Fibroblast of skin of abdomen (primary cell): ENCODE measurements at places on chromosomes 4 and X.

DNA sequence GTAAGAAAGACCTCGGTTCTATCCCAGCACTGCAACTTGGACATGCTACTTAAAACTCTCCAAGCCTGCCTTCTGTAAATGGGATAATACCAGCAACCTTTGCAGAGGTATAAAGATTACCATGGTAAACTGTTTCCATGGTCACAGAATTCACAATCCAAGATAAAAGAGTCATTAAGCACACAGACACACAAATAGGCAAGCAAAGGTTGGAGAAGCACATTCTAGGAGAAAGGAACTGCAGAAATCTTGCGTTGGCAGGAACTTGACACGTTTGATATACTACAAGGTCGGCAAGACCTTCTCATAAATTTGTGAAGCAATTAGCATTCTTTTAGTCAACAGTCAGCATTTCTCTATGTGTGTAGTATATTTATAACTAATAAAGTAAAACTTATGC lies 12.3 kb upstream of the CHRNA9 start:
- DNase-seq = peak; percentile 64

DNA sequence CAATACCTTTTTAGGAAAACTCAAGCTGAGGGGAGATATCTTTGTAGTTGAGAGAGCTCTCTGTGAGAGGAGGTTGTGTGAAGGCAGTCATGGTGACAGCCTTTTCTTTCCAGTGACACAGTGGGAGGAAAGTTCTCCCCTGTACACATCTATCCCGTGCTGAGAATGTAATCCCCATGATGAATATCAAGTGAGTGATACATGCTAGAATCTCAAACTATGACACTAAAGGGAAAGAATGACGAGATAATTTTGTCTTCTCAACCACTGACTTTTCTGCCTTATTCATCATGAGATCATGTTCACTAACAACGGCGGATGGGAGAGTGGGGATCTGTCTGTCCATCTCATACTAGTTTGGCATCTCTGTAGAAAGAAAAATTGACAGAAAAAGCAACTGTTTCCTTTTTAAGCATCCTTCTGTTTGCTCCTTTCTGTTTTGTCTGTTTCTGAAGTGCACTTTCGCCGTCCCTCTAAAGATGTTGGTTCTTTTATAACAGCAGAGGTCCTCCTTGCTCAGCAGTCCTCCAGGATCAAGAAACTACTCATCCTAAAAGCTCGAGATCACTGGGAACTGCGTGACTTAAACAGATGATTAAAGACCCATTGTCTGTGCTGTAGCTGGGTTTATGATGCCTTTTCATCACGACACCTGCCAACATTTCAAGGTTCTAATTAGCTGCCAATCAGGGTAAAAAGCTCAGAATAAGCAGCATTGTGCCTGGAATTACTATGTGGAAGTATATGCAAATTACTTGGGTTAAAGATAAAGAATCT lies 137.6 kb downstream of the DCK start:
- DNase-seq = peak; percentile 75

DNA sequence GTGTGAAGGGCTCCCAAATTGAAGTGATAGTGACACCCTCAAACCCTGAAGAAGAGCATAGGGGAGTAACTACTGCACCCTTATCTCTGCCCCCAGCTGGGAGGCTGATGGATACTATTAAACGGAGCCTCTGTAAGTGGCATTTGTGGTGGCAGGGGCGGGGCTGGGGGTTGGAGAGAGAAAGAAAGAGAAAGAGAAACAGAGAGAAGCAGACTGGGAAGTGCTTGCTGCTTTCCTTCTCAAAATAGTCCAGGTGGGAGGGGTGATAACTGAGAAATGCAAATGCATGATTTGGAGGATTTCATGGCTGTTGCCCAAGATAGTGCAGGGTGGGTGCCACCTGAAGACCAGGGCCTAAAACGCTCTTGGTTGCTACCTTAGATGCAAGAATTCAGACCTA lies 253.5 kb upstream of the GATB start:
- DNase-seq = no peak

GRCh38 chrX:38804682-38805431 lies 3.6 kb downstream of the MID1IP1 start:
- DNase-seq = peak; percentile 18

DNA sequence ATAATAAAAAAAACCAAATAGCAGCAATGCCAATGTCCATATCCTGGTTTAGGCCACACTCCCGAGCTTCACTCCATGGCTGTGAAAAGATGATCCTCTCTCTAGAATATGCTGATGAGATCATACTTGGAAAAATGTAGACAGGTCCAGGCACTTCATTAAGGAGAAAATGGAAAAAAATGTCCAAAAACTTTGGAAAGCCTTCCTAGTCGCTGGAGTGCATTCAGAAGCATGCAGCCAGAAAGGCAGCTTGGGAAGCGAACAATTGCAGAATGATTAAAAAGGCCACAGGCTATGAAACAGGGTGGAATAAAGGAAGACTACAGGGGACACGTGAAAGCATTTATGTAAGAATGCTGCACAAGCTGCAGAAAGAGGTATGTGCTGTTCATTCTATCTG lies 165.6 kb upstream of the HCCS start:
- DNase-seq = peak; percentile 49

DNA sequence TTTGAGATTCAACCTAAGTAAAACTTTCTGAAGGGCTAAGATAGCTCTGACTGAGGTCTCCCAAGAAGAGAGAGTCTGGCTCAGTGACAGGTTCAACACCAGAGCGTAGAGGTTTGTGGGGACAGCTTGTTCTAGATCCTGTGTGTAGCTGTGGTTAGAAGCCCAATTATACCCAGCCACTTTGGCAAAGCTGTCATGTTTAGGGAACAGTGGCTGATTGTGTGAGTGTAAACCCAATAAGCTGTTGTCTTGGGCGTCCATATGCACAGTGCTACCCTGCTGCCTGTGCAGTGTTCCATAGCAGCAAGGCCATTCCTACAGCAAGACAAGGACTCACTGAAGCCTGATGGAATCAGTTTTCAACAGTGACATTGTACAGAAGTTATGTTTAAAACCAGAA lies 11.2 kb upstream of the SCRG1 start:
- DNase-seq = no peak

GRCh38 chr4:97911236-97911906 lies 231.9 kb downstream of the STPG2 start:
- DNase-seq = no peak

DNA sequence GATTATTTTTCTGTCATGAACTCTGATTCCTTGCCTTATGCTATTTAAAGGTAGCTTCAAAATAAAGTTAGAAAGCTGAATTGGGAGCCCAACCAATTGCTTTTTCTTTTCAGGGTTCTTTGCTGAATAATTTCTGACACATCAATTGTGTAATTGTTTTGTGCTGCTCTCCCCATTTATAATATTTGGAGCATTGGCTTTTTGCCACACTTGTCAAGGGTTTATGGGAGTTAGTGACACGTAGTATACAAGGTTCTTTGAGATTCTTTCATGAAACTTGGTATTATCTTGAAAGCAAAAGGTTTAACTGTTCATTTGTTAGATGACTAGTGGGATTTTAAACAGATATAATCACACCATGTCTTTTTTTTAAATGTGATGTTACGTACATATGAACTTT lies 80.9 kb downstream of the POLA1 start:
- DNase-seq = no peak

DNA sequence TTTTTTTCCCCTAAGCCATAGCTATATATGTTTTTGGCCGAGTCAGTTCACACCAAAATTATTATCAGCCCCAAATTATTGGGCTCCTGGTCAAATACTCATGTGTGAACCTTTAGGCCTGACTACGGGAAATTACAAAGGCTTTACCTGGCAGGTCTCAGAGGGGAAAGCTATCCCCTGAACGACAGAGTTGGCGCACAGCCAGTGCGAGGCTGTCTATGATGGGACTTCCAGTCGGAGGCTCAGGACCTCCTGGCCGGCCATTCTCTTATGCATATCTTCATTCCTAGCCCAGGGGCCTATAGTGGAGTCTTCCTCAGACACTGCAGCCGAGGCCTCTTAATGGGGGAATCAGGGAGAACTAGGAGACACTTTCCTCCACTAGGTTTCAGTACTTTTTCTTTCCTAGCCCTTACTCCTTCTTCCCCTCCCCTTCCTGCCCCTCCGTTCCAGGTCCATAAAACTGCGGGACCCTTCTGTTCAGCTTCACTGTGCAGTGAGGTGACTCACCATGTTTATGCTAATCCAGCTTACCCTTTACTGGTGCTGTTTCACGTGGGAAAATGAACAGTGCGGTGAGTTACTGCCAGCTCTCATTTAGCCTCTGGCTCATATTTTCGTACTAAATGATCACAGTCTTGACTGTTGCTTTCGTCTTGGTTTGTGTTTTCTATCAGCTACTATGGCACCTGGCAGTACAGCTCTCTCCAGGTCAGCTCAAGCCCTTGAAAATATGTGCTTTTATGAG lies 533.9 kb downstream of the FSTL5 start:
- no peak for DNase-seq

DNA sequence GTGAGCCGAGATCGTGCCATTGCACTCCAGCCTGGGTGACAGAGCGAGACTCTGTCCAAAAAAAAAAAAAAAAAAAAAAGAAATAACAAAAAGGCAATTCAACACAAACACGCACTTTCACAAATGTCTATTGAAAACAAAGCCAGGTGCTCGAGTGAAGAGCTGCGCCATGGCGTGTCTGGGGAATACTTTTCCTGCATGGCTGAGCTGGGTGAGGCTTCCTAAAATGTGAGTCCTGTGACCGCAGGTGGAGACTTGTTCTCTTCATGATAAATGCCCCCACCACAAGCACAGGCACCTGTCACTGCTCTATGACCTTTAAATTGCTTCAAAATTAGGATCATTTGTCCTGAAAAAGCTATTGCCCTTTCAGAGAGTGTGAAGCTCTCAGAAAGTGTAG lies 4.0 kb upstream of the ABLIM2 start:
- DNase-seq = no peak

GRCh38 chr4:1026115-1026514 lies 14.7 kb downstream of the FGFRL1 start:
- no peak for DNase-seq

DNA sequence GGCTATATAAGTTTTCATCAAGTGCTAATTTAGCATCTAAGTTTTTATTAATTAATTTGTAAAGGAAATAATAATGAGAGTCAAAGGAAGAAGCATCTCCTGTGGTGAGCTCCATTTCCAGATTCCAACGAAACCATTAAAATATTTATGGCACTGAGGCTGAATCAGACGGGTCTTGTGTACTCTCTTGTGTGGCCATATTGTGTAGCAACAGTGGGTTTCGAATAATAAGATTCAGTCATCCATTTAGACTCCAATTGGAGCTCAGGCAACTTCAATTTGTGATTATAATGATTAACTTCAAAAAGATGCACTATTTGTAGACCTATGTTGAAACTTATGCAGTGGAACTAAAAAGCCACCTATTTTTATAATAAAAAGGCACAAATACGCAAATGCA lies 82.4 kb downstream of the SNCA start:
- peak; percentile 43 for DNase-seq

DNA sequence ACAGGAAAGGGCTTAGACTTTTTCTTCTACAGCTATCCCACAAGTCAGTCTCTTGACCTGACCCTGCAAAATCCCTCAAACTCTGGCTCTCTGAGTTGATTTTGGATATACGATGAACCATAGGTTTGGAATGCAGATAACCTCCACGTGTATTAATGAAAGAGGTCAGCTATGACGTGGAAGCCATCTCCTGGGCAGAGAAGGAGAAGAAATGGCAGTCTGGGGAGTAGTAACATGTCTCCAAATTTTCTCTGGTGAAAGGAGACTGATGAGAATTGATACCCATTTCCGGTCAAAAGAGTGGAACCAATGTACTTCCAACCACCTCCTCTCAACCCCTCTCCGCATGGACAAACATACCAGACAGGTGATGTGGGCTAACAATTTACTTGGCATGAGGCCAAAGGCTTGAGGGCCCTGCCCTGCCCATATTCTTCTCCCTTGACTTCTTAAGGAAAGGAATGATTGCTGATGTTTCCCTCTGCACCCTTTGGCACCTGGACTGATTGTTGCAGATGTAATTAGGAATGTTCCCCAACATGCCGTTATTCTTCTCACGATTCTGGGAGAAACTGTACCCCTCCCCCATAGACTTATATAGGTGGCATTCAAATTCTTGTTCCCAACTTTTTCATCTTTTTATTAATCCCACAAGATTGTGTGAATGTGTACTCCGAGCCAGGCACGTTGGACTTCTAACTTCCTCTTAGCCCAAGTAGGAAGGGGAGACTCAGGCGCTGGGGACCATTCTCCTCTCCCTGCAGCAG lies 580 bp upstream of the PLS3 start:
- no peak for DNase-seq

- DNase-seq = no peak
These were observed 53.9 kb downstream of the HMX1 start for GRCh38 chr4:8817813-8818062.

DNA sequence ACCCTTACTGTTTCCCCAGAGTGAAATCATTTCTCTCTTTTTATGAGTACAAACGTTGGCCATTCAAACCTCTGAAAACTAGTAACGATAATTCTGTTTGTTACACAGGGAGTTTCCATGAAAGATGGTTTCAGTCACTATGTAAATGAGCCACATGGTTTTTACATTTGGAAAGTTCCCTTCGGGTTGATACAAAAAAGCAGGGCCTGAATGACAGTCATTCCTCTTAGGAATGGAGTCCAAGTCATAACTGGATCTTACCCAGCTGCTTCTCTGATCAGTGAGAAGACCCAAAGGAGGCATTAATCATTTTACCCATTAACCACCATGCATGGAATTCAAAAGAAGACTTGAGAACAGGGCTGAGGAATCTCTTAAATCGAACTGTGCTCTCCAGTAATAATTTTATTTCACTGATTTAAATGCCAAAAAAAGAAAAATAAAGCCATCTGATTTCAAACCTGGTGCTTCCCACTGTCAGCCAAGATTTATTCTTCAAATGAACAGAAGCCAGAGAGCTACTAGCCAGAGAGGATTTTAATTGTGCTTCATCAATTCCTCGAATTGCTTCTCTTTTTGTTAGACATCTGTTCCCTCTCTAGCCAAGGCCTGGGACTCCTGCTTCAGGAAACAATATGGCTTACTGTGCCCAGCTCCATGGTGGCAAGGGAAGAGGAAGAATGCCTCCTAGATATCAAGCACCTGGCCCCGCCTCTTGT lies 3.2 kb downstream of the SOWAHB start:
- DNase-seq = peak; percentile 47

DNA sequence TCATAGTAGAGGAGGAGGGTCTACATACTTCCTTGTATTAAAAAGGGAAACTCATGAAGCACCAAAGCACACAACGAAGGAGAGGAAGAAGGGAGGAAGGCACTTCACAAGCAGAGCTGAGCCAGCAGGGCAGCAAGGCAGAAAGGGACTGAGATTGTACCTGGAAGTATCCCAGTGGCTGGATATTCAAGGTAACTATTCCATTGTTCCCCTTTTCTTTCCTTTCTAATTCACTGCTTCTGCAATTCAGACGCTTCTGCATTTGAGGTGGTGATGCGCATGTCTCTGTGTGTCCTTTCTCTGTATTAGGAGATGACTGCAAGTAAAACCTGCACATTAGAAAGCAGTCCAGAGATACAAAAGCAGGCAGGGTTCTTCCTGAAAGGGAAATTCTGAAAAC lies 54.9 kb downstream of the UBQLN2 start:
- no peak for DNase-seq

- peak; percentile 53 for DNase-seq
These were observed 102.4 kb downstream of the CLNK start for GRCh38 chr4:10582059-10582686.

- DNase-seq = peak; percentile 20
These were observed 768 bp downstream of the CLCN4 start for GRCh38 chrX:10157543-10157942.

GRCh38 chr4:3303565-3303824 lies 10.7 kb downstream of the RGS12 start:
- DNase-seq = no peak
